Thyroid gland (tissue), 4 donors: ENCODE measurements at places on chromosomes 11 and 22. TPM values are rescaled to one million over a fixed set of nuclear protein-coding genes. Genes with fewer than 3 reads are reported as not detected.

GRCh38 chr22:18110194-18110953 is at the start of gene TUBA8:
Gene TUBA8 (plus strand): TSS chr22:18110809. CDS start chr22:18110866, 57 bp downstream.
- DNase-seq = peak; percentile 94

- DNase-seq = no peak
Measured at GRCh38 chr11:77723024-77723423, 85.4 kb upstream of the CLNS1A start.

- no peak for DNase-seq
Measured at GRCh38 chr11:61683961-61684869, 4.0 kb downstream of the DAGLA start.

DNA sequence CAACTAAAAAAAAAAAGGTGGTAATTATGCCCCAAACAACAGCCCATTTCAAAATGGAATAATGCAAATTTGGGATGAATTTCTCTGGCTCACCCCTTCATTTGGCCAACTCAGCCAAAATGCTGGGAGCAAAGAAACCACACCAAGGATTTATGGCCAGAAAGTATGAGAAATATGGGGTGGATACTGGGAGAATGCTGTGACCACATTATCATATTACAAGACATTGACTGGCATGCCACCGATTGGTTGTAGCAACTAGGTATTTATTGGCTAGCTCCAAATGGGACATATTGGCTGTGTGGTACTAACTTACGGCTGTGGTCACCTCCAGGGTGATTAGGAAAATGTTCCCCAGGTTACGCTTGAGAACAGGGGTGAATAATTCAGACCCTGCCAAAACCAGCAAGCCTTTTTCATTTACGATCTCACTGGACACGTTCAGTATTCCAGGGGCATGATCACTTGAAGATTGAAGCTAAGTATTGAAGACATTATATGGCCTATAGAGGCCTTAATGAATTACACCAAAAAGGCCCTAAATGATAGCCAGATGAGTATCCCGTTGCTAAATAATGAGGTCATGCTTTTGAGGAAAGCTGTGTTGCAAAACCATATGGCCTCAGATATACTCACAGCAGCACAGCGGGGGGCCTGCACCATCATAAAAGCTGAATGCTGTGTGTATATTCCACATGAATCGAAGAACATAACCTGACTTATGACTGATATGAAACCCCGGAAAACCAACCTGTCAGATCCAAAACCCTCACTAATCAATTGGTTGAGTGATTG is 3.8 kb upstream of the FDX1 start:
- DNase-seq = no peak

DNA sequence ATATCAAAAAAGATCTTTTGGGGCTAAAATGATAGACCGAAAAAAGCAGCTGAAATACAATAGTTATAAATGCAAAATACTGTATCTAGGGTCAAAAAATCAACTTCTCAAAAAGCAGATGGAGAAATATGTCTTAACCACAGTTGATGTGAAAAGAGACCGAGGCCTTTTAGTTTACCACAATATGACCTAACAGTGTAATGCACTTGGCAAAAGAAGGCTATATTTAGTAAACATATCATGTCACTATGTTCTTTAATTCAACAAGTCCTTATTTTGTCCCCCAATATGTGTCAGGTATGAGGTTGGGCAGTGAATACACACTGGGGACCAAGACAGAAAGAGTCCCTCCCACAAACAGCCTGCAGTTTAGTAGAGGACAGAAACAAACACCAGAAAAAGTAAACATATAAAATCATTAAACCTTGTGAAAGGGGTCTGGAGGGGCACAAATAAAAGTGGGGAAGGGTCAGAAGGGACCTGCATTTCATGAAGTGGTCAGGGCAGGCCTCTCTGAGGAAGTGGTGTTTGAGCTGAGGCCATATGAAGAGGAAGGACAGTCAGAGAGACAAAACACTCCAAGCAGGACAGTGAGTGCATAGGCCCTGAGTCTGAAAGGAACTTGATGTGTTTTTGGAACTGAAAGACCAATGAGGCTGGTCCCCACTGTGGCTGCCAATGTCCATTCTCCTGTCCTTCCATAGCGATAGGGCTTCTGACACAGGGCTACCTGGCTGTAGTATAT is 53.4 kb downstream of the LIF start:
- DNase-seq = no peak

GRCh38 chr11:62306227-62306626 is 7.4 kb upstream of the SCGB1D4 start:
- peak; percentile 44 for DNase-seq

GRCh38 chr11:34682825-34683224 is 61.9 kb downstream of the EHF start:
- DNase-seq = no peak

- DNase-seq = no peak
Measured at GRCh38 chr11:71164186-71164585, 88.2 kb downstream of the SHANK2 start.

DNA sequence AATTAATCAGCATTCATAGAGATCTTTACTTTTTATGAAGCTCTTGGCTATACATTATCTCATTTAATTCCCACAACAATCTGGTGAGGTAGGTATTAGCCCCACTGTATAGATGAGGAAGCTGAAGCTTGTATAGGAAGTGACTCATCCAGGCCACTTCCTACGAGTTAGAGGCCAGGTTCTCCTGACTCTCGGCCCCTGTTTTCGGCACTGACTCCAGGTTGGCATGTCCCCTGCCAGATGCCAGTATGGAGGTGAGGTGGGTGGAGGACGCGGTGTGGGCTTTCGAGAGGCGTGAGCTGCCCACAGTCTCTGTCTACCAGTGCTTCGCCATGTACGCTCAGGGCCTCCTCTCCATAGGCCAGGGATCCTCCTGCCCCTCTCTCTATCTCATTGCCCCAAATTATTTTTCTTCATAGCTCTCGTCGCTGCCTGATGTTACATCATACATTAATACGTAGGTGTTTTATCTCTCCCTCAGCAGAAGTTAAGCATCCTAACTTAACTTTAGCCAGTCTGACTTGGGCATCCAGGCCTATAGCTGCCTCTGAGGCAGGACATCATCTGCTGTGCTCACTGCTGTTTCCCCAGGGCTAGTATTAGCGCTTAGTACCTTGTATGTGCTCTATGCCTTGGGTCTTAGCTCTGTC is 9.0 kb downstream of the DGAT2 start:
- DNase-seq = no peak

DNA sequence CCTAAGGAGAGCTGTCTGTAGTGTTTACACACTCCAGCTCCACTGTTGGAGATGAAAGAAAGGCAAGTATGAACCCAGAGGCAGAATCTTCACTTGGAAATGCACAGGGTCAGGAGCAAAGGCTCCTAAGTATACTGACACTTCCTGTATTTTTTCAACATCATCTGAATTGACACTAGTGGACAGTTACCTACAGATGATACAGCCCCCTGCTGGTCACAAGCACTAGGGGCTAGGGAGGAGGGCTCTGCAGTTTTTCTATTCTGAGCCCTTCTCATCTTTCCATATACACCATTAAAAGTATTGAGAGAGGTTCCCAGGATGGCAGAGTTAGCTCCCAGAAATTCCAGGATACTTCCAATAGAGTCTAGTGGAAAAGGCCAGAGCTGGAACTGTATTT is 290.3 kb upstream of the API5 start:
- peak; percentile 6 for DNase-seq

DNA sequence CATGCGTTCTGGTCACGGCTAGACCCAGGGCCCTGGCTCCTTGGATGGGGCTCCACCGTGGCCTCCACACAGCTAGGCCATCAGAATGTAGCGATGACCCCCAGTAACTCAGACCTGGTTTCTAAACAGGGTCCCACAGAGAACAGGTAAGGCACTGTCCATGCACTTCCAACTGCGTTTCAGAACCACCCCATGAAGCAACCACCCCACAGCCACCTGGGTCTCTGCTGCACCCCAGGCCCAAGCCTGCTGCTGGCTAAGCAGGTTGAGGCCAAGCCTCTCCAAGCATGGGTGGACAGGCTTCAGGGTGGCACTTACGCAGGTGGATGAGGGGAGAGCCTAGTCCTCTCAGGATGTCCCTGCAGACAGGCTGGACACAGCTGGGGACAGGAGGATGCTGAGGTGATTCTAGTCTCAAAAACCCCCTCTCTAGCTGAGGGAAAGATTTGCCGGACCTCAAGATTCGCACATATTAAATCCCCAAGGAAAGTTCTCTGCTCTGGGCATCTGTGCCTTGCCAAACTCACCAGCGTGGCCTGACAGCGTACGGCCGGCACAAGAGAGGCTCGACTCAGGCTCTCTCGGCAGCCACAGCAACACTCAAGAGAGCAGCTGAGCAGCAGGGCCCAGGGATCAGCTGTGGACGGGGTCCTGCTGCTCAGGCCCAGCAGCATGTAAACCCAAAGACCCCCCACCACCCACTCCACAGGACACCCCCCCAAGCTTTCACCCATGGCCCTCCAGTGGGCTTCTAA is 141.6 kb downstream of the CRYBB2 start:
- no peak for DNase-seq

DNA sequence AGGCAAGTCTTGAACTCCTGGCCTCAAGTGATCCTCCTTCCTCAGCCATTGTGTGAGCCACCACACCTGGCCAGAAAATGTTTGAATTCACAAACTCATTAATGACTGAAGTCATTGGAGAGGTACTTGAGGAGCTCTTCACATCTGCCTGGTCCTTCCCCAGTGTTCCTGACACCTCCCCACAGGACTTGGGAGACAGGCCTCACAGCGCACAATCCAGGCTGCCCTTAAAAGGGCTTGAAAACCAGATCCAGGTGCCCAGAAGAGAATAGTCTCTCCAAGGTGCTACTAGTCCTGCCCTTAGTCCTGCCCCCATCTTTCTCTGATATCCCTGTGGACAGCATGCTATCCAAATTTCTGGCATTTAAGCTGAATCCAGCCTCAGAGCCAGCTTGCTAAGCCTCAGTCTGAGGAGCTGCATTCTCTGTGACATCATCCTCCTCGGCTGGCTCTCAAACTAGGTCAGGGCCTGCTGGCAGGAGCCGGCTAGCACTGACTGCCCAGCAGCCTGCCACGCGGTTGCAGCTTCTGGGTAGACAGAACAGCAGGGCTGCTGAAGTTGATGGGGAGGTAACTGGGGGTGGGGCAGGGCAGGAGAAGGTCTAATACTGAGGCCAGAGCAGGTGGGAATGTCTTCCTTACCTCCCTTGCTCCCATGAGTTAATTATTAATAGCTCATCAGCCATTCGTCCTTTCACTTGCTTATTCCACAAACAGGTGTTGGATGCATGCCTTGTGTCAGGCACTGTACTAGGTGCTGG is 35.3 kb upstream of the NECTIN1 start:
- peak; percentile 74 for DNase-seq

GRCh38 chr11:92443199-92443598 is 218.6 kb downstream of the FAT3 start:
- no peak for DNase-seq

GRCh38 chr22:36164621-36165020 is 4.1 kb upstream of the APOL3 start:
- no peak for DNase-seq

GRCh38 chr11:7637447-7638157 is 35.7 kb downstream of the CYB5R2 start:
- DNase-seq = no peak

The OR4A16 gene
- not detected for total RNA-seq

The KCNK4 gene
- not detected for total RNA-seq

The GUCD1 gene
- total RNA-seq = 51.6 TPM

The CABP7 gene
- not detected for total RNA-seq
